Activated CD4-positive, alpha-beta memory T cell treated with anti-CD3 and anti-CD28 coated beads for 36 hours (primary cell): ENCODE measurements at places on chromosomes 5 and 9. TPM values are rescaled to one million over a fixed set of nuclear protein-coding genes. Genes with fewer than 3 reads are reported as not detected.

Gene EPB41L4B
- 0.21 TPM for total RNA-seq

Gene ZNF883
- 0.22 TPM for total RNA-seq

Gene NUDCD2
- total RNA-seq, result 48.6 TPM

Gene SNX24
- 7.5 TPM for total RNA-seq

Gene UGT3A2
- not detected for total RNA-seq

Gene TEX48
- total RNA-seq, result 0.57 TPM

Gene PPP2R2B
- total RNA-seq, result 1.0 TPM

- H3K27me3 ChIP-seq, result no peaks in the 10 kb centered on the region
- peak overlapping the region; percentile 92 for H3K4me3 ChIP-seq
- peak; percentile 43 for DNase-seq
These were observed 744 bp downstream of the OTULIN start for GRCh38 chr5:14665101-14665822.

GRCh38 chr5:73464016-73464745 is 15.6 kb upstream of the FOXD1 start:
- no peaks in the 10 kb centered on the region for H3K36me3 ChIP-seq
- no peak overlapping the region for H3K4me3 ChIP-seq
- no peaks in the 10 kb centered on the region for H3K4me1 ChIP-seq
- DNase-seq, result no peak

DNA sequence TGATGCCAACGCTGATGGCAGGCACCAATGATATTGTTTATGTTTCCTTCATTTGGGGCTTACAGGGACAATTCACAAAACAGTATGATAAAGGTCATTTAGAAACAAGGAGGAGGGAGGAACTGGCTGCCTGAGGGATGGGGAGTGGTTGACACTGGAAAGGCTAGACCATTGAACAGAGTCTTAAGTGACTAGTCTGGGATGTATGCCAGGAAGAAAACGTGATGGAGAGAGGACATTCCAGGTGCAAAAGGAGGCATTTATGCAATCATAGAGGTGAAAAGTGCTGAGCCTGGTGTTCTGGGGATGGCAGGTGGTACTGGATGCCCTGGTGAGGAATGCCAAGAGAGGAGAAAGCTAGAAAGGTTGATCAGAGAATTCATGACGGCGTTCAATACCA is 153.4 kb downstream of the ZNF462 start:
- H3K27me3 ChIP-seq, result no peaks in the 10 kb centered on the region
- no peaks in the 10 kb centered on the region for H3K4me1 ChIP-seq
- DNase-seq, result no peak
- no peak overlapping the region for H3K27ac ChIP-seq
- no peak overlapping the region for H3K4me3 ChIP-seq

DNA sequence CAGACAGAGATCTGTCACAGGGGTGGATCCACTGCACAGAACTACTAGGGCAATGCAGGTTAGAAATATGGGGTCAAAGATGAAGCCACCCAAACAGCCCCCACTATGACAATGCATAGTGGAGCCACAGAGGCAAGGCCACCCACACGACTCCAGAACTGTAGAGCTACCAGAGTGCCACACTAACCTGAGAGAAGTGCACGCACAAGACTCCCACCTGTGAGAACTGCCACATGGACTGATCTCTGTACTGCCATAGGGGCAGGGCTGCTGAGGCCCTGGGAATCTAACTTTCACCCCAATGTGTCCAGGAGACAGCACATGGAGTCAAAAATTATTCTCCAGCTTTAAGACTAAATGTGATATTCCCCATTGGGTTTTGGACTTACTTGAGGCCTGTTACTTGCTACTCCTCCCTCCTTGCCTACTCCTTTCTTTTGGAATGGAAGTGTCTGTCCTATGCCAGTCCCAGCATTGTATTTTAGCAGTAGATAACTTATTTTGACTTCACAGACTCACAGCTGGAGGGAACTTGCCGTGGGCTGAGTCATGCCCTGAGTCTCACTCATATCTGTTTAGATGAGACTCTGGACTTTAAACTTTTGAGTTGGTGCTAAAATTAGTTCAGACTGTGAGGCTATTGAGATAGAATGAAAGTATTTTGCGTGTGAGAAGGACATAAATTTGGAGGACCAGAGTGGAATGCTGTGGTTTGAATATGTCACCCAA is 853.3 kb downstream of the MAT2B start:
- H3K4me3 ChIP-seq, result no peak overlapping the region
- DNase-seq, result no peak
- H3K36me3 ChIP-seq, result no peaks in the 10 kb centered on the region
- no peaks in the 10 kb centered on the region for H3K27me3 ChIP-seq
- no peak overlapping the region for H3K27ac ChIP-seq
- no peaks in the 10 kb centered on the region for H3K4me1 ChIP-seq

GRCh38 chr9:19117039-19117716 is 10.1 kb downstream of the PLIN2 start:
- no peak for DNase-seq
- H3K36me3 ChIP-seq, result peaks cover 53% of the 10 kb centered on the region
- no peaks in the 10 kb centered on the region for H3K27me3 ChIP-seq
- no peak overlapping the region for H3K4me3 ChIP-seq
- H3K27ac ChIP-seq, result no peak overlapping the region
- no peaks in the 10 kb centered on the region for H3K4me1 ChIP-seq

GRCh38 chr5:90227683-90228082 is 181.9 kb downstream of the CETN3 start:
- no peak overlapping the region for H3K27ac ChIP-seq
- H3K27me3 ChIP-seq, result no peaks in the 10 kb centered on the region
- no peak overlapping the region for H3K4me3 ChIP-seq
- no peak for DNase-seq
- no peaks in the 10 kb centered on the region for H3K36me3 ChIP-seq

DNA sequence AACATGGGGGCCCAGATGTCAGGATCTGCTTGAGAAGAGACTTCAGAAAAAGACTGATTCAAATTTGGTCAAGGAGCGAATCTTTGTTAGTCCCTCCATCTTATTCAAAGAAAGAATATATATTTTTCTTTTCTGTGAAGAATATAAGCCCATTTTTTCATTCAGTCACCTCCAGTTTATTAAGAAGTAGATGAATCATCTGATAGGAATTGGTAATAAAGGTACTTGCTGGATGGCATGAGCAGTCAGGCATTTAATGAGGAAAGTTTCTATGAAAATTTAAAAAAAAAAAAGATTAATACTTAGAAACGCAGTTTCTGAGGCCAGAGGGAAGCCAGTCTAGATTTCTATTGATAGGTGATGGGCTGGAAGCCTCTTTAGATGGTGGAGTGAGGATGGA is 373.1 kb upstream of the SMC2 start:
- H3K27me3 ChIP-seq, result no peaks in the 10 kb centered on the region
- H3K4me1 ChIP-seq, result no peaks in the 10 kb centered on the region
- DNase-seq, result no peak
- H3K36me3 ChIP-seq, result no peaks in the 10 kb centered on the region
- no peak overlapping the region for H3K27ac ChIP-seq
